ENCODE measurements at places on chromosomes 3 and 15.

- DNase-seq: no peak
These were observed 131.0 kb downstream of the RPLP1 start for GRCh38 chr15:69583626-69584025.

DNA sequence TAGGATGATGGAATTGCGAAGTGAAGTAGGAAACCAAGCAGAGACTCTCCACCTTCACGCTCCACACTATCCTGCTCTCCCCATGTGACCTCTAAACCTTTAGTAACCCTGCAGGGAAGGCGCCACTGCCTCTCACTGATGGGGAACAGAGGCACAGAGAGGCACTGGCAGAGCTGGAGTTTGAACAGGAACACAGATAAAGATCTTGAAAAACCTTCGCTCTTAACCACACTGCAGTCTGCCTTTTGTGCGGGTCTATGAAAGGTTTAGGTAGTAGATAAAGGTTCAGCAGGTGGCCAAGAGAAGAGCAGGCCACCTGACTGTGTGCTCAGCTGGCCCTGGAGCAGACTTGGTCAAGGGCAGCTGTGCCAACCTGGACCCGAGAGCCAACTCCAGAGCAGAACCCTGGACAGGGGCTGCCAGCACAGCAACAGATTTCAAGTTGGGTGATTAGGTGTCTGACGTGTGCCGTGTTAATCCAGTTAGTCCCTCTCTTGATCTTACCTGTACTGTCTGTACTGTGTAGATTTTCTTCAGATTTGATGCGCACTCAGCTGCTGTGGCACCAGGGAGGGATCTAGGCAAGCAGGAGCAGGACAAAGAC lies 15.2 kb downstream of the EIF4E3 start:
- DNase-seq: no peak

GRCh38 chr3:152511904-152512303 lies 243.2 kb downstream of the MBNL1 start:
- no peak for DNase-seq

- DNase-seq: no peak
These were observed 100.0 kb upstream of the PPP2R3A start for GRCh38 chr3:135865553-135865952.

DNA sequence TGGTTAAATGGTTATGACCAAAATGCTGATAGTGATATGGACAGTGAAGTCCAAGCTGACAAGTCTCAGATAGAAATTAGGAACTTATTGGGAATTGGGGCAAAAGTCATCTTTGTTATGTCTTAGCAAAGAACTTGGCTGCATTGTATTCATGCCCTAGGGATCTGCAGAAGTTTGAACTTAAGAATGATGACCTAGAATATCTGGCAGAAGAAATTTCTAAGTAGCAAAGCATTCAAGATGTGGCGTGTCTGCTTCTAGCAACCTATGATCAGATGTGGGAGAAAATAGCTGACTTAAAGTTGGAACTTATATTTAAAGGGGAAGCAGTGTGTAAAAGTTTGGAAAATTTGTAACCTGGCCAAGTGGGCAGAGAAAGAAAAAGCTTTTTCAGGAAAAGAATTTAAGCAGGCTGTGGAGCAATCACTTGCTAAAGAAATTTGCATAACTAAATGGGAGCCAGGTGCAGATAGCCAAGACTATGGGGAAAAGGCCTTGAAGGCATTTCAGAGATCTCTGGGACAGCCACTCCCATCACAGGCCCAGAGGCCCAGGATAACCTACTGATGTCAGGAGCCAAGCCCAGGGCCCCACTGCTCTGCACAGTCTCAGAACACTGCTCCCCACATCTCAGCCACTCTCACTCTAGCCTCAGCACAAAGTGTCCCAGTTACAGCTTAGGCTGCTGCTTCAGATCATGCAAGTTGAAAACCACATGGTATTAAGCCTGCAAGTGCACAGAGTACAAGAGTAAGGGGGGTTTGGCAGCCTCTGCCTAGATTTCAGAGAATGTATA lies 147.8 kb upstream of the TGFBR2 start:
- no peak for DNase-seq

DNA sequence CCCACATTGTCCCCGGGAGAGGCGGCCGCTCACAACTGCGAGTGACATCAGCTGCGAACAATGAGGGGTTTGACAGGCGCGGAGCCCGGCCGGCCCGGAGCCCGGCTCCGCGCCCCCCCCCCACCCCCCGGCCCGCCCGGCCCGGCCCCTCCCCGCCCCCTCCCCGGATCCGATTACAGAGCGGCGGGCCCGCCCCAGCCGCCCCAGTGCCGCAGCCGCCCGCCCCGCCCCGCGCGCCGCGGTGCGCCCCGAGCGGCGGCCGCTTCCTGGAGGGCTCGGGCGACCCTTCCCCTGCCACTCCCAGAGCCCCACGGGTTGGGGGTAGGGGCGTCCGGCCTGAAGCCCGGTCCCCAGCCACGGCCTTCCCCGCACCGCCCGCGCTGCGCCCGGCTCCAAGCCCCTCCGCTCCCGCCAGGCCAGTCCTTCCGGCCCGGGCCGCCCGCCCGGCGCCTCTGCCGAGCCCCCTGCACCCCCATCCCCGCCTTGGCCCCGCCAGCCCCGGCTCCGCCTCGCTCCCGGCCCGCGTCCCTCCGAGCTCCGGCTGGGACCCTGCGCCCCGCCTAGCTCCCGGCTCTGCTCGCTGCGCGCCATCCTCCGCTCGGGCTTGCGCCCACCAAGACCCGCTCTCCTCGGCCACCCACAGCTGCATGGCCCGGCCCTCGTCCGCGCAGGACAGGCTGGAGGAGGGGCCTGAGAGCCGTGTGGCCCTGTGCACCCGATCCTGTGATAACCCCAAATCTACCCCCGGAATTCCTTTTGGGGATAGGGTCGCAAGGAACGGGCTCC lies at the start of gene PCBP4:
Gene PCBP4, minus strand, starts transcription at position 71 of the 786 bp plus-strand sequence. CDS start 6,214 bp downstream, outside the sequence.
- DNase-seq: no peak

DNA sequence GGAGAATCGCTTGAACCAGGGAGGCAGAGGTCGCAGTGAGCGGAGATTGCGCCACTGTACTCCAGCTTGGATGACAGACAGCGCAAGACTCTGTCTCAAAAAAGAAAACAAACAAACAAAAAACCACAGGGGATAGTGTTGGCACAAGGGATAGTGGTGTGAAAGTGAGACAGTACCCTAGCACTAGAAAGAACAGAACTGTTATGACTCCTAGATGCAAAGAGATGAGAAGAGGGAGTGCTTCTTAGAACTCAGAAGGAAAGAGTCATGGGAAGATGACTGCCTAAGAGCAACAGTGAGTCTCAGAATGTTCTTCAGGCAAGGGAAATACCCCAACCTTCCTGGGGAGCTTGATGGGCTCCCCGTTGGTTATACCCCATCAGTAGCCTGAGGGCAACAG lies 17.8 kb upstream of the ZNF770 start:
- DNase-seq: no peak

- DNase-seq: no peak
These were observed 53.8 kb downstream of the CCDC66 start for GRCh38 chr3:56610669-56611335.

GRCh38 chr15:60612400-60613048 lies 133.6 kb upstream of the ICE2 start:
- no peak for DNase-seq

GRCh38 chr3:143657391-143657790 lies 190.9 kb downstream of the SLC9A9 start:
- DNase-seq: no peak

DNA sequence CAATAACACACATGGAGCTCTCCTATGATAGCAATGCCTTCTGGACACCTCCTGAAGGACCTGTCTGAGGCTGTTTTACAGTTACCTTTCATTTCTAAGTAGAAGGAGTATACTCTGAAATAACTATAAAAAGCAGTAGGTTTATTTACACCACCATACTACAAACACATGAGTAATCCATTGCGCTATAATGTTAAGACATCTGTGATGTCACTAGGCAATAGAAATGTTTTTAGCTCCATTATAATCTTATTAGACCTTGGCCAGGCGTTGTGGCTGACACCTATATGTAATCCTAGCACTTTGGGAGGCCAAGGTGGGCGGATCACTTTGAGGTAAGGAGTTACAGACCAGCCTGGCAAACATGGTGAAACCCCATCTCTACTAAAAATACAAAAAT lies 24.7 kb downstream of the PXK start:
- DNase-seq: no peak

DNA sequence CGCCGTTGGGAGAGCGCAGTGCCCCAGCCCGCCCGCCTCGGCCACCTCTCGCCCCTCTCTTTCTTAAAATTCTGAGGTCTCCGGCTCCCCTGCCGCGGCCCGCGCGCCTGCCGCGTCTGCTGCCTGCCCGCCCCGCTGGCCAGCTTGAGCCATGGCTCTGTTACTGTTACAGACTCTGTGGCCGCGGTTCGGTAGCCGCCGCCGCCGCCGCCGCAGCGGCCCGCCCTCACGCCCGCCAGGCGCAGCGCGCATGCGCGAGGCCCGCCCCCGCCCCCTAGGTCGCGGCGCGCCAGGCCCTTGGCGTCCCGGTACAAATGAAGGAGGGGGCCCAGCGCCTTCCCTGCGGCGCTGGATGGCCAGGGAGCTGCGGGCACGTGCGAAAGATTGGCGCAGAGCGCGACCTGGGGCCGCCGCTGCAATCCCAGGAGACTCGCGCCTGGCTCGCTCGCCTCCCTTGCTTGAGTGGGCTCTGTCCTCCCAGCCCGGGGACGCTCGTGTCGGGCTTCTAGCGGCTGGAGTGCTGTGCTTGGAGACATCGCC lies at the start of gene ONECUT1:
Gene ONECUT1, minus strand, starts transcription at position 168 of the 540 bp plus-strand sequence. CDS start 452 bp downstream, outside the sequence.
- DNase-seq: no peak

Data from stimulated activated CD4-positive, alpha-beta T cell treated with anti-CD3 and anti-CD28 coated beads, Interleukin-1b, Interleukin-23, amount 100 ng/mL, for 1 hour (primary cell).